ENCODE measurements at places on chromosomes 7 and 10.

- DNase-seq = no peak
Observed at GRCh38 chr10:35448687-35449662, 112.7 kb downstream of the CCNY start.

GRCh38 chr10:89793649-89794254, 92.4 kb downstream of the KIF20B start:
- DNase-seq = no peak

- no peak for DNase-seq
Observed at GRCh38 chr10:112716076-112716475, 234.0 kb upstream of the TCF7L2 start.

- no peak for DNase-seq
Observed at GRCh38 chr7:21300692-21301091, 127.2 kb upstream of the SP4 start.

DNA sequence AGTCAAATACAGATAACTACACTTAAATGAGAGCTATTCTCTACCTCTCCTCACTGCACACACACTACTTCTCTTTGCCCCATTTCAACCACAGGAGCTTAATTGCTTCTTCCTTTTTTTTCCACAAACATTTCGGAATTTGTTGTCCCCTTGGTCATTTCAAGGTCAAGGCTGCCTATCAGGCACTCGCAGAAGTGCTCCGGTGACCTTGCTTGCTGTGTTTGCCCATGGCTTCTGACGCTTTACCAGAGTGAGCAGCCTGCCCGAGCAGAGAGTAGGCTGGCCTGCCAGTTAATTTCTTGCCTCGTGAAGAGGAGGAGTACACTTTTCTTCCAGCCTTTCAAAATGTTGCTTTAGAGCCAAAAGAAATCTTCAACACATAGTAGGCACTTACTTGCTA, 297.1 kb upstream of the LRGUK start:
- DNase-seq = no peak

DNA sequence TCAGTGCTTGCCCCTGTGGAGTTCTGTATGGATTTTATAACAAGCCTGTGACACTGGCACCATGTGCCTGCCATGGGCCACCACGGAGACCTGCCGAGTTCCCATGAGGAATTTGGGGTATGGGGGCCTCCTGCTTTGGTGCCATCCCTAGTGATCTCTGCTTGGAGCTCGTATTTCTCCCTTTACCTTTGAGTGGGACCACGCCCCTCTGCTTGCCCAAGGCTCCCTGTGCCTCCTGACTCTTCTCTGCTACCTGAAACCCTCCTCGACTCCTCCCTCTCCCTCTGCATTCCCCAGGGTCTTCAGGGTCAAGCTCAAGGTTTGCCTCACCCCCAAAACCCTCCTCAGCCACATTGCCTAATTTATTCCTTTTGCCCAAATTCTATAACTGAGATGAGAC, 225.0 kb downstream of the BUB3 start:
- no peak for DNase-seq

DNA sequence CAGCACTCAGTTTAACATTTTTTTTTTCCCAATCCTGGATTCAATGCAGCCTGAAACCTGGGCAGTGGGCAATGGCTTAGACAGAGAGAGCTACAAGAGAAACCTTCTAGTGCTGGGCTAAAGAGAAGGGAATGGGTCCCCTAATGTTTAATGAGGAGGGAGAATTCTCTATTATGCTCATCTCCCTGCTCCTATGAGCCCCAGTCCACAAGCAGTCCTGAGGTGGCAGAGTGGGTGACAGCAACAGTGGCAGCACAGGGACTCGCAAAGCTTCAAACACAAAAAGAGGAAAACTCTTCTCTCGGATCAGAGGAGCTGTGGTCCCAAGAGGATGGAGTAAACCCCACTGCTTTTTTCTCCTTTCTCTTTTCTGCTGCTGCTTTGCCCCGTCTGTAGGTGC, 36.5 kb downstream of the COBL start:
- no peak for DNase-seq

DNA sequence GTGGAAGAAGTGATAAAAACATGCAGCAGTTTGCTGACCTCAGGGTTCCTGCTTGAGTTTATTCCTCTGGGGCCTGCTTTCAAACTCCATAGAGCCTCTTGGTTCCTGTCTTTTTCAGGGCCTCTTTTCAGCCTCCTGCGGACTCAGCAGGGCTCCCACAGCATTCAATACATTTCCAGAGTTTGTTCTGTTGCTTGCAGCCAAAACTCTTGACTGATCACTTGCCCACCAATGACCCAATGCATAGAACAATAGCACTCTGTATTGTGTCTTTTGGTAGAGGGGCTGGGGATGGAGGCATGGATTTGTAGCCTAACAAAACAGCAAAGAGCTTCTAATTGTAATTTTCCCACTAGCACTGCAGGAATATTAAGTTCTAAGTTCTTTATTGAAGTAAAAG, 50.8 kb upstream of the CREB5 start:
- no peak for DNase-seq

- no peak for DNase-seq
Observed at GRCh38 chr7:116653646-116654045, 18.4 kb upstream of the MET start.

DNA sequence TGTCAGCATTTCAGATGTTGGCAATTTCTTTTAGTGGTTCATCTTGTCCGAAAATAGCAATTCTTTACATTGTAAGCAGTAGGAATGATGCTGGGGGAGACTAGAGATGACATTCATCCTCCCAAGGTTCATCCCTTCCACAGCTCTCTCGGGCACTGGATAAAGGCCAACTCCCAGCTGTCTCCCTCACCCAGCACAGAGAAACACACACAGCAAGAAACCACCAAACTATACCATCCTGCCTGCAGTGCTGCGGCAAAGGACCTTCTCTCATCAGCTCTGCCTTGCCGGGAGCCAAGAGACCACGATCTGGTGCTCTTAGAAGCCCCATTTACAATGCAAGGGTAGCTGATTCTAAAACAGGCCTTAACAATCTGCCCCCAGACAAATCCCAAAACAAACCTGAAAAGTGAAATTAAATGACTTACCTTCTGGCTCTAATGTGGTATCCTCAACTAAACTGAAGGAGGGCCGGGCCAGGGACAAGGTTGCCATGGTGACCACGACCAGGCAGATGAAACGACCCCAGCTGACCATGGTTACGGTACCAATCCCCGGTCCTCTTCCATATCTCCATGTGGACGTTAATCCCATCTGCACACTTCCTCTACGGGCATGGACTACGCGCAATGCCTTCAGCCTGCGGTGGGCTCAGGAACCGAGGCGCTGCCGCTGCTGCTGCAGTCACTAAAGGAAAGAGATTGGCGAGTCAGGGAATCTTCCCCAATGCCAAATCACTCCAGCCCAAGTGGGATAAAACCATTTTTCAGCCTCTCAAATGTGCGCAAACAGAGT, 4.8 kb downstream of the FGFR2 start:
- DNase-seq = no peak

DNA sequence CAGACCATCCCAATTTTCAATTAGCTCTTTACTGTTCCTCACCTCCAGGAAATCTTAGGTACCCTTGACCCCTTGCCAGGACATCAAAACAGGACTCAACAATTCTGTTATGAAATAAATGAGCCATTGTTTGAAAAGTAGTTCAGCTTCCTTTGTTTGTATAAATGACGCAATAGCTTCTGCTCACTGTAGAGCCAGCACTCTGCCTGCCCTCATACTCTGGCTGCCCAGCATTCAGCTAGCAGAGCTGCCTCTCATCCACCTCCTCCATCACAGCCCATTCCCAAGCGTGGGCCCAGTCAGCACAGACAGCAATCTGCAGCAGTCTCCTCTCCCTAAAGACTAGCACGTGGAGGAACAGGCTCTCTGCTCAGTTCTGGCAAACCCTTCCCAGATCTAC, 478.6 kb downstream of the GRID1 start:
- no peak for DNase-seq

DNA sequence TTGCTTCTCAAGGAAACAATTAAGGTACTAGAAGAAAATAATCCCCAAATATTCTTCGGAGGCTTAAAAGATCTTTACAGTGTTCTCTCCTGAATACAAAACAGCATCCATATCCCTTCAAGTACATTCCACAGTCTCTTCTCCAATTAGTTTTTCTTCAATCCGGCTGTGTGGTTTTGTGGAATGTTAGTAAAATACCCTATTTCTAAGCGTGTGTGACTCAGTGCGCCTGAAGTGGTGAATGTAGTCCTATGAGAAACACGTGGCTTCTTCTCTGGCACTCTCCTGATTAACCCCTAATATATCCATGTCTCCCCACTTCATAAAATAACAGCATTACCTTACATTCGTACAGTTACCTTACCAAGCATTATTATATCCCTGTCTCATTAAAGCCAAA, 570.2 kb downstream of the ARL4A start:
- DNase-seq = no peak

DNA sequence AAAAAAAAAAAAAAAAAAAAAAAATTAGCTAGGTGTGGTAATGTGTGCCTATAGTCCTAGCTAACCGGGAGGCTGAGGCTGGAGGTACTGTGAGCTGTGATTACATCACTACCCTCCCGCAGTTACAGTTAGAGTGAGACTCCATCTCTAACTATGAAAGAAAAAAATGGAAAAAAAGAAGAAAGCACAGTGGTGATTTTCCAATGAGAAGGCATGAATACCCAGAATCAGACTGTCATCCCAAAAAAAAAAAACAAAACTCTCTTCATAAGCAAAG, 269.9 kb upstream of the MKLN1 start:
- DNase-seq = no peak

DNA sequence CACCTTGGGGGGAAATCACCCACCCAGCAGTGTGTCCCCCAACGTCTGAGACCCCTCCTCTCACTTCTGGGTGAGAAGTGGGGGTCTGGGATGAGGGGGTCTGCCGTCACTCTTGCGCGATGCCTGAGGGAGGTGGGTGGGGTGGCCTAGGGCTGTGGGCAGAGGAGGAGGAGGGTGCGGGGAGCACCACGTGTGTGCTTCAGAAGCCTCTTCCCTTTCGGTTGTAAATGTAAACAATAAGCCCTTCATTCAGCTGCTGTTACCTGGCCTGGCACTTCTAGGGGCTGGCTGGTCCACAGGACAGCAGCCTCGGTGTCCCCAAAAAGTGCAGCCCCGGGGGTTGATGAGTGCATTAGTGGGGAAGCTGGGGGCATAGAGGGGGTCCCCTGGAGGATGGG, 1.3 kb downstream of the CLIP2 start:
- no peak for DNase-seq

- no peak for DNase-seq
Observed at GRCh38 chr10:129964611-129965424, 744 bp upstream of the EBF3 start.

DNA sequence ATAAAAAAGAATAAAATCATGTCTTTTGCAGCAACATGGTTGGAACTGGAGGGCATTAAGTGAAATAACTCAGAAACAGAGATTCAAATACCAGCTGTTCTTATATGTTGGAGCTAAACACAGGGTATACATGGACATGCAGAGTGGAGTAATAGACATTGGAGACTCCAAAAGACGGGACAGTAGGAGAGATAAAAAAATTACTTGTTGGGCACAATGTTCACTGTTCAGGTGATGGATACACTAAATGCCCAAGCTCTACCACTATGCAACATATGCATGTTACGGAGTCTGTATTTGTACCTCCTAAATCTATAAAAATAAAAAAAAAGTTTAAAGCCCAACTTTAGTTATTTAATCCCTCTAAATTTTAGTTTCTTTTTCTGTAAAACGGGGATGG, 184.6 kb upstream of the TPK1 start:
- DNase-seq = no peak

DNA sequence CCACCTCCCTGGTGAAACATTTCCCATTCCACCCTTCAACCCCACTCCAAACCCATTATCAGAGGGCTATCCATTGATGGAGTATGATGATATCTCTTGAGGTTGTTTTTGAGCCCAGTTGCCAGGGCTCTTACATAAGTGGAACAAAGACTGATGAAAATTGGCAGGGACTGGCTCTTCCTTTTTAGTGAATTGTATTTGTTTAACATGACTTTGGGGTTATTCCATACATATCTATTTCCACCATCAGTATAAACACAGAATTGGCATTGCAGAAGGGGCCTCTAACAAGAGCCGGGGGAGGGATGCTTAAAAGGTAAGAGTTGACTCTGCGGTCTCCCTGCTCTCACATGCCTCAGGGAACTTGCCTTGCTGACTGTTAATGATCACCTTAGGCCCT, 28.9 kb downstream of the FZD1 start:
- no peak for DNase-seq

DNA sequence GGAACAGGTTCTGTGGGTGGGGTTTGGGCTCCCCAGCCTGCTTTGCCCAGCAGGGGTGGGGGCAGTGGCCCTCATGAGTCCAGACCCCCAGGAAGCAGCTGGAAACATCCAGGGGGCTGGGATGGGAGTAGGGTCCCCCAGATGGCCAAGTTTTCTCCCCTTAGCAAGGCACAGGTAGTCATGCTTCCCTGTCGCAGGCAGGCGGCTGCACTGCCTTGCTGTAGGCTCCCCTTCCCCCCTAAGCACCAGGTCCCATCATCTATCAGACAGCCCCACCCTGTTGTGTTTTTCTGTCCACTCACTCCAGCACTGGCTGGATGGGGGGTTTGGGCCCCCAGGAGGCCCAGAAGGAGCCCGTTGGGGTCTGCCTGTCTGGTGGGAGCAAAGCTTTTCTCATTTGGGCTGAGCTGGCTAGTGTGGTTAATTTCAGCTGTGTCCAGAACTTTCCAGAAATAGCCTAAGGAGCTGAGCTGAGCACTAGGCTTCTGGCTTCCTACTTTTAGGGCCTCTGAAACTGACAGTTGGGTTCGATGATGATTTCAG, 7.9 kb downstream of the BRI3 start:
- DNase-seq = no peak

DNA sequence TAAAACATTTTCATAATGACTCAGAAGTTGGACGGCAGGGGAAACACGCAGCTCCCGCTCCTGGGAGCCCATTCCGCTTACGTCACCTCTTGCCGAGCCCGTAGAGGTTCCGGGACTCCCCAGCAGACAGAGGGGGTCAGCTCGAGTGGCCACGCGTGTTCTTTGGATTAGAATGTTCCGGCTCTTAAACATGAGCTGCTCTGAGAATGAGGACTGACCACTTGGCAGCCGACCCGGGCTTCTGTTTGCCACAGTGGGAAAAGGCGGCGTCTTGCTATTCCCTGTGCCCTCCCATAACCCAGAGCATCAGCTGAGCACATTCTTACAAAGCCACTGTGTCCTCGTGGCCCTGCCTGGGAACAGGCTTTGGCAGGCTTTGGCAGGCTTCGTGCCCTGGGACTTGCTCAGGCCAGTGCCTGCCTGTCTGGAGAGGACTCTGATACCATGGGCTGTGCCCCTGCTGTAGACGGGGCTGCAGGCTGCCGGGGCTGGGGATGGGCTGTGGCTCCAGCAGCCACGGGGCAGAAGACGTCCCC, 40.1 kb downstream of the PFKP start:
- no peak for DNase-seq

GRCh38 chr10:112227331-112227987, 43.9 kb upstream of the GPAM start:
- no peak for DNase-seq

All from activated CD8-positive, alpha-beta memory T cell treated with anti-CD3 and anti-CD28 coated beads for 4 hours (primary cell).